Brain (organoid and tissue), 16 donors: ENCODE measurements at places on chromosomes 4 and X. TPM values are rescaled to one million over a fixed set of nuclear protein-coding genes. Genes with fewer than 3 reads are reported as not detected.

The PRSS12 gene
- 0.19 TPM for polyA plus RNA-seq

The TMEM150C gene
- polyA plus RNA-seq, result 23.1 TPM

The HERC5 gene
- 2.4 TPM for polyA plus RNA-seq

The GRID2 gene
- polyA plus RNA-seq, result 0.83 TPM

The FAM3A gene
- polyA plus RNA-seq, result 83.7 TPM

The HSFX2 gene
- polyA plus RNA-seq, result 1.9 TPM

The MFAP3L gene
- 4.3 TPM for polyA plus RNA-seq

The PDGFC gene
- 3.4 TPM for polyA plus RNA-seq

The RASSF6 gene
- polyA plus RNA-seq, result 18.4 TPM

The NUDT11 gene
- 17.4 TPM for polyA plus RNA-seq

The PAGE2B gene
- not detected for polyA plus RNA-seq

The SPANXB1 gene
- not detected for polyA plus RNA-seq

The GPR173 gene
- 26.3 TPM for polyA plus RNA-seq

The MAP3K15 gene
- polyA plus RNA-seq, result 0.20 TPM

The IL13RA1 gene
- polyA plus RNA-seq, result 7.6 TPM

The SATL1 gene
- 0.53 TPM for polyA plus RNA-seq

The SMARCA1 gene
- polyA plus RNA-seq, result 28.5 TPM

The TENM3 gene
- 18.2 TPM for polyA plus RNA-seq

The CLIC2 gene
- polyA plus RNA-seq, result 0.64 TPM

The CCKAR gene
- 0.19 TPM for polyA plus RNA-seq

The LRRC66 gene
- polyA plus RNA-seq, result 0.24 TPM

The SRPK3 gene
- polyA plus RNA-seq, result 15.6 TPM

The TLR8 gene
- 0.10 TPM for polyA plus RNA-seq
